ENCODE measurements at places on chromosomes 5 and 9. TPM values are rescaled to one million over a fixed set of nuclear protein-coding genes. Genes with fewer than 3 reads are reported as not detected.

Gene CARD9
- total RNA-seq: 1.8 TPM

Gene TEX48
- not detected for total RNA-seq

Gene TLX3
- not detected for total RNA-seq

Gene SLC1A3
- 14.3 TPM for total RNA-seq

Gene SCGB3A1
- not detected for total RNA-seq
